ENCODE measurements at places on chromosomes 12 and 14.

DNA sequence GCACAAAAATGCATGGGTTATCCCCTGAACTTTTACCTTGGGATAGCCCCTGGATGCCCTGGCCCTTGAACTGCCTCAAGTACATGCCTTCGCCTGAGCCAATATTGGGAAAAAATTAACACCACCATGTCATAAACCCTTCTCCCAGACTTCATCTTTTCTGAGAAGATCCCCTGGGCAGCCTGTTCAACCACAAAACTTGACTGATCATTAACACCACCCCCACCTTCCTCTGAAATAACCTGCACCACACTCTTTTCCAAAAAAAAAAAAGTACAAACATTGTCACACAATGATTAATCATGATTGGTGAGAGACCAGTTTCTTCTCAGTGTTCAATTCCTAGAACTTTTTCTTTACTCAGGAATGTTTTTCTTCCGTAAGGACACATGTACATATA lies 217.9 kb downstream of the PAX9 start:
- no peak for DNase-seq

GRCh38 chr12:29398495-29398894 lies 17.5 kb upstream of the ERGIC2 start:
- DNase-seq: no peak

DNA sequence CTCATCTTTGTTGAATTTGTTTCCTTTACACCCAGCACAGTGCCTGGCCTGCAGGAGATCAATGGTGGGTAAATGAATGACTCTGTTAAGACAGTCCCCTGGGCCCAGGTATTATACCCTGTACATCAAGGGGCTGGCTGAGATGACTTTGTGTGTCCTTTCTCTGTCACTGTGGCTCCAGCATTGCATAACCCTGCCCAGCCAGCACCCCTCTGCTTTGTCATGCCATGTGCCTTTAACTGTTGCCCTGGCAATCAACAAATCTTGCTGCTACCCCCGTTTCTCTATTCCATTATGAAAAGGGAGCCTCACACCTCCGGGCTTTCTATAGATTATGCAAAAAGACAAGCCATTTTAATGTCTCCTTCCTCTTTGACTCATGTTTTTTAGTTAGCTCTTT lies 7.6 kb upstream of the FLVCR2 start:
- no peak for DNase-seq

GRCh38 chr12:68454892-68455291 lies 122.7 kb upstream of the MDM1 start:
- no peak for DNase-seq

DNA sequence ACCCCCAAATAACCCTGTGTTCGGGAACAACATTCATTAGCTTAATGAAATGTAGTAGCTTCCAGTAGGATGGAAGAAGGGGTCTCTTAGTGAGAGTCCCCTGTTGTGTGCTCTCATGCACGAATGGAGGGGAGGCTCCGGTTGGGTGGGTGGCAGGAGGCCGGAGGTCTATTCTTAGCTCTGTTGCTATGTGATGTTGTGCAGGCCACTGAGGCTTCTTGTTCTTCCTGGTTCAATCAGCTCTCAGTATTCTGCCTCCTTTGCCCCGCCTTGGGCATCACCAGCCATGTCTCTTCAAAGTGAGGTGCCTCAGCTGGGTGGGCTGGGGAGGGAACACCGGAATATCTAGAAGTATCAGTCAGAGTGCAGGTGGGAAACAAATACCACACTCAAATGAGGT lies 50.8 kb downstream of the KCNA1 start:
- no peak for DNase-seq

- no peak for DNase-seq
These were observed 19.1 kb downstream of the AKT1 start for GRCh38 chr14:104776481-104776880.

GRCh38 chr14:98323836-98324235 lies 948.2 kb downstream of the BCL11B start:
- no peak for DNase-seq

- no peak for DNase-seq
These were observed 1.1 kb downstream of the WDR20 start for GRCh38 chr14:102140750-102141145.

GRCh38 chr12:53577941-53578352 lies 48.2 kb downstream of the ATF7 start:
- DNase-seq: no peak

DNA sequence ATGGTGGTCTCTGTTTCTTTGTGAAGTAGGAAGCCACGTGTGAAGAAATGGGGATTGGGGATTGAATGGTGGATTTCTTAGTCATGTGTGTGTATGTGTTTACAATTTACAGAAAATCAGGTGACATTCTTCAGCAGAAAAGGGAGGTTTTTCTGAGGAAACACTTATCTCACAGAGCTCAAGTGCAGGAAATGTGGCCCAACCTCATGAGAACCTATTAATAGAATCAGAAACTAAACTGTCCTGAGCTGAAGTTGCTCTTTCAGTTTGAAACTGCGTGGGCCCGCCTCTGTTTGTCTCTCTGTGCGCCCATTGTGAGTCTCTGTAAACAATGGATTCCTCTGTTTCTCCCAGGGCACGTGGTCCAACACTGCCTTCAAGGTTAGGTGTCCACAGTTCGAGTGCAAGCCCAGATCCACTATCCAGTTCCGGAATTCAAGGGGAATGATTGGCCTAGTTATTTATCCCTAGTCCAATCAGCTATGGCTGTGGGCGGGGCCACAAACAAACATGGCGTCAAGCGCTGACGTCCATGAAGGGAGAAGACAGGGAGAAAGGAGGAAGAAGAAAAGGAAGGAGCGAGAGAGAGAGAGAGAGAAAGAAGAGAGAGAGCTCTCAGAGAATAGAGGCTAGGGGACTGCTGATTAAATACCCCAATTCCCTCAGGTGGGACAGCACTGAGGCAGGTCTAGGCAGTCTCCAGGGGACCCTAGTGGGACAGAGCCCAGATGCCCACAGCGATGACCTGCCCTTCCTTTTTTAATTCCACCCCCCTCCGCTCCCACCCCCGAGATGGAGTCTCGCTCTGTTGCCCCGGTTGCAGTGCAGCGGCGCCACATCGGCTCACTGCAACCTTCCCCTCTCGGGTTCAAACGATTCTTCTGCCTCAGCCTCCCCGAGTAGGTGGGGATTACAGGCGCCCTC lies 31.4 kb upstream of the C12orf76 start:
- peak; percentile 39 for DNase-seq
